ENCODE measurements at places on chromosomes 1 and 21. TPM values are rescaled to one million over a fixed set of nuclear protein-coding genes. Genes with fewer than 3 reads are reported as not detected.
A peak's percentile ranks its signal among the peaks of the same experiment; 100 is the strongest.

DNA sequence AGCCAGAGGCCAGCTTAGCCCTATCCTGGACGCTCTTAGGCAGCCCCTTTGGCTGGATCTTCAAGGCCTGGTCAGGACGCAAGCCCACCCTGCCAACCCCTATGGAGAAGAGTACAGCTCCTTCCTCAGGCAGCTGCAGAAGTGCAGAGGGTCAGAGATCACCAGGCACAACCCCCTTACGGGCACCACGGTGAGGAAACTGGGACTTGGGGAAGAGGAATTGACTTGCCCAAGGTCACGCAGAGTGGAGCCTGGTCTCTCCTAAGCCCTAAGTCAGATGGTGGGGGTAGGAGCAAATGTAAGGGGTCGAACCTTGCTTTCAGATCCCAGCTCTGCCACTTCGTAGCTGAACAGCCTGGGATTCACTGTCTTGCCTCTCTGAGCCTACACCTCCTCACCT is 3.7 kb downstream of the E2F2 start:
- no peak overlapping the region for H3K4me3 ChIP-seq
- no peaks in the 10 kb centered on the region for H3K36me3 ChIP-seq
- H3K4me1 ChIP-seq: peaks cover 80% of the 10 kb centered on the region
- no peak for DNase-seq

Gene FCAMR
- not detected for total RNA-seq

- peaks cover 44% of the 10 kb centered on the region for H3K27me3 ChIP-seq
- peak overlapping the region; percentile 57 for H3K27ac ChIP-seq
- peak overlapping the region; percentile 48 for H3K4me3 ChIP-seq
- no peak for DNase-seq
Measured at GRCh38 chr1:2530513-2531361, 674 bp upstream of the HES5 start.

Gene NDUFS5
- 371 TPM for total RNA-seq

Gene GALNT2
- total RNA-seq: 40.2 TPM

DNA sequence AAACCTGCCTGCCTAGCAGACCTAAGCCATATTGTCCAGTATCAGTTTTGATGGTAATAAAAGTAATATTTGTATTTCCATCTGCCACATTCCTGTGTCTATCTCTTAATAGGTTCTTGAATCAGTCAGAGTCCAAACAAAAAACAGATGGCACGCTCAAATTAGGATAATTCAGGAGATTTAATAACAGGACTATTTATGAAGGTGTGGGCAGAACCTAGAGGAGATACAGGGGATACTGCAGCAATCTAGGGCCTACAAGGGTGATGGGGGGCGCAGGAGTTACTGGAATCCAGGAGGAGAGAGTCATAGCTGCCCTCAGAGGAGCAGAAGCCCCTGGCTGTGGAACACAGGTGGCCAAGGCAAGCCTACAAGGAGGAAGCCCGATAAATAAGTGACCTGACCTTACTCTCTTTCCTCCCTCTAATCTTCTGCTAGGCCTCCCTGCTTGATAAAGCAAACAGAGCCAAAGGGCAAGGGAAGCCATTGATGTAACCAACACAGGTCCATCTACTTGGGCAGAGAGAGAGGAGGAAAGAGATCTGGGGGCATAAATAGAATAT is 11.9 kb upstream of the HYI start:
- H3K4me1 ChIP-seq: no peaks in the 10 kb centered on the region
- H3K27ac ChIP-seq: no peak overlapping the region
- no peak overlapping the region for H3K4me3 ChIP-seq
- no peaks in the 10 kb centered on the region for H3K27me3 ChIP-seq
- no peak for DNase-seq

Gene FCGR3B
- 0.97 TPM for total RNA-seq

- no peaks in the 10 kb centered on the region for H3K27me3 ChIP-seq
- H3K27ac ChIP-seq: peak overlapping the region; percentile 85
- no peaks in the 10 kb centered on the region for H3K36me3 ChIP-seq
- peaks cover 84% of the 10 kb centered on the region for H3K4me1 ChIP-seq
- peak overlapping the region; percentile 7 for H3K4me3 ChIP-seq
Measured at GRCh38 chr1:59673573-59674450, 140.9 kb upstream of the HOOK1 start.

GRCh38 chr21:45339421-45340402 is 52.0 kb upstream of the POFUT2 start:
- no peak overlapping the region for H3K27ac ChIP-seq
- peaks cover 6% of the 10 kb centered on the region for H3K27me3 ChIP-seq
- H3K4me3 ChIP-seq: no peak overlapping the region
- DNase-seq: no peak

Gene PKP1
- 888 TPM for total RNA-seq

- DNase-seq: no peak
- H3K4me3 ChIP-seq: no peak overlapping the region
- peaks cover 14% of the 10 kb centered on the region for H3K36me3 ChIP-seq
- H3K27ac ChIP-seq: no peak overlapping the region
- no peaks in the 10 kb centered on the region for H3K27me3 ChIP-seq
Measured at GRCh38 chr1:236167578-236167977, 25.2 kb downstream of the GPR137B start.

GRCh38 chr1:109162626-109163025 is 48.7 kb downstream of the ELAPOR1 start:
- H3K4me3 ChIP-seq: no peak overlapping the region
- DNase-seq: no peak
- no peaks in the 10 kb centered on the region for H3K27me3 ChIP-seq

- H3K4me3 ChIP-seq: no peak overlapping the region
- H3K4me1 ChIP-seq: no peaks in the 10 kb centered on the region
- peaks cover 23% of the 10 kb centered on the region for H3K27me3 ChIP-seq
- H3K27ac ChIP-seq: no peak overlapping the region
Measured at GRCh38 chr1:37387854-37388253, 86.5 kb upstream of the ZC3H12A start.

GRCh38 chr1:79899914-79900313 is 893.4 kb upstream of the ADGRL4 start:
- H3K4me1 ChIP-seq: no peaks in the 10 kb centered on the region
- H3K27me3 ChIP-seq: no peaks in the 10 kb centered on the region
- H3K36me3 ChIP-seq: no peaks in the 10 kb centered on the region
- H3K27ac ChIP-seq: no peak overlapping the region
- no peak overlapping the region for H3K4me3 ChIP-seq
- no peak for DNase-seq

Gene PRKCZ
- total RNA-seq: 31.5 TPM

- H3K27ac ChIP-seq: no peak overlapping the region
- H3K27me3 ChIP-seq: peaks cover 38% of the 10 kb centered on the region
- no peak overlapping the region for H3K4me3 ChIP-seq
- H3K4me1 ChIP-seq: peaks cover 16% of the 10 kb centered on the region
- DNase-seq: no peak
- no peaks in the 10 kb centered on the region for H3K36me3 ChIP-seq
Measured at GRCh38 chr1:100536031-100536430, 1.9 kb upstream of the GPR88 start.

DNA sequence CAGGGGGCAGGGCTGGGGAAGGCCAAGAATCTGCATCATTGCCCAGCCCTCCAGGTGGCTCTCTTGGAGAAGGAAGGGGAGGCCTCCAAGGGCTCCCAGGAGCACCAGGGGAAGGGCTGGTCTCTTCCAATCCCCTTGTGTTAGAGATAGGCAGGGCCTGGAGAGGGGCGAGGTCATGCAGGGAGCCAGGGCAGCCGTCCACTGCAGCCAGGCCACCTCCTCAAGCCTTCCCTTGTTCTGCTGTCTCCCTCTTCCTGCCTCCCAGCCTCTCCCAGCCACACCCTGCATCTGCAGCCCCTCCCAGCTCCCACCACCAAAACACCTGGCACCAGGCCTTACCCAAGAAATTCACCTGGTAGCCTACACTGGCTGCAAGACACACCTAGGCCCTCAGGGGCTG is 105.3 kb upstream of the IFFO2 start:
- DNase-seq: no peak
- peak overlapping the region; percentile 55 for H3K27ac ChIP-seq
- H3K36me3 ChIP-seq: no peaks in the 10 kb centered on the region
- H3K4me1 ChIP-seq: peaks cover 57% of the 10 kb centered on the region

DNA sequence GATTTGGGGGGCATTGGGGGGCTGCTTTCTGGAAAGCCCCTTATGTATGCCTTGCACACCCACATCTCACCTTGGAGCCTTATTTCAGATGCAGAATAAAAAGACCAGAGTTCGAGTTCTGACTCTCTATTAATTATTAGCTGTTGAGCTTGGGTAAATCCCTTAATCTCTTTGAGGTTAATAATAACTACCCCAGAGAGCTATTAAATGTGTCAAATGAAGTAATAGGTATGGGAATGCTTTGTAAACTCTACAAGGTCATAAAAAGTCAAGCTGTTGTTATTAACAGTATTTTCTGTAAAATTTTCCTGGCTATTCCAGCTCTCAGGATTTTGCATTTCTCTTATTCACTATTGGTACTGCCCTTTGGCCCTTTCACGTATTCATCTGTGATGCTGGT is 122.9 kb downstream of the ROR1 start:
- no peaks in the 10 kb centered on the region for H3K36me3 ChIP-seq
- no peak overlapping the region for H3K4me3 ChIP-seq
- peaks cover 3% of the 10 kb centered on the region for H3K4me1 ChIP-seq
- H3K27me3 ChIP-seq: no peaks in the 10 kb centered on the region

Gene POMGNT1
- total RNA-seq: 36.2 TPM

DNA sequence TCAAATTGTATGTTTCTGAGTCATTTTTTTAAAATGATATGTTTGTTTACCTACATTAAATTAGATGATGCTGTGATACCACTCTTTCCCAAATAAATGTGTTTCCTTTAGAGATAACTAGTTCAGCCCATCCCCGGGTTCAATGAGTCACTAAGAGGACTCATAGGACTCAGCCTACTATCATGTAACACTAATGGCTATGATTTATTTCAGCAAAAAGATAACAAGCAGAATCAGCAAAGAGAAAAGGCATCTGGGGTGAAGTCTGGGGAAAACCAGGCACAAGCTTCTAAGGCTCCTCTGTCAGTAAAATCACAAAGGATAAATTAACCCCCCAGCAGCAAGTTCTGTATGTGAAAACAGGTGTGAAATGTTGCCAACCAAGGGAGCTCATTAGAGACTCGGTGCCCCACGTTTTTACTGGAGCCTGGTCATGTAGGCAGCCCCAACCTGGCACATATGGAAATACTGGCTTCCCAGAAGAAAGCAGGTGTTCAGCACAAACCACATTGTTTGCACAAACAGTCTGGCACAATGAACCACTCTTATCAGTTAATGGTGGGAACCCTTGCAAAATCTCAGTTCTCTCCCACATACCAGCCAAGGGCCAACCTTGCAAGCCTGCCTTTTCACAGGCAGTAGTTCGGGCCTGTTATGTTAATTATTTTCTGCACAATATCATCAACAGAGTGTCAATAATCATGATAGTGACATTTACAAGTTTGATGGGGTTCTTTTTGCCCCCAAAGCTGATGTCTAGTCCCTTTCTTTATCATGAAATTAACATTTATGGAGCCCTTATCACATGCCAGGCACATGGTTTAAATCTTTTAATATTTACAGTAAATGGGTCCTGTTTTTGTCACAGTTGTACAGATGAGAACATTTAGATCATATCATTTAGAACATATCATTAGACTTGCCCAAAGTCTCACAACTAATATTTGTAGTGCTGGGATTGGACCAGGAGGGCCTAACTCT is 23.1 kb upstream of the CNN3 start:
- peaks cover 40% of the 10 kb centered on the region for H3K4me1 ChIP-seq
- H3K27ac ChIP-seq: no peak overlapping the region
- no peaks in the 10 kb centered on the region for H3K36me3 ChIP-seq
- no peak for DNase-seq
- no peak overlapping the region for H3K4me3 ChIP-seq
- H3K27me3 ChIP-seq: no peaks in the 10 kb centered on the region

GRCh38 chr1:8423692-8424538 is 106.0 kb downstream of the SLC45A1 start:
- peaks cover 12% of the 10 kb centered on the region for H3K36me3 ChIP-seq
- H3K27ac ChIP-seq: peak overlapping the region; percentile 100
- peaks cover 50% of the 10 kb centered on the region for H3K4me1 ChIP-seq
- no peaks in the 10 kb centered on the region for H3K27me3 ChIP-seq
- peak overlapping the region; percentile 95 for H3K4me3 ChIP-seq
- DNase-seq: peak; percentile 78

DNA sequence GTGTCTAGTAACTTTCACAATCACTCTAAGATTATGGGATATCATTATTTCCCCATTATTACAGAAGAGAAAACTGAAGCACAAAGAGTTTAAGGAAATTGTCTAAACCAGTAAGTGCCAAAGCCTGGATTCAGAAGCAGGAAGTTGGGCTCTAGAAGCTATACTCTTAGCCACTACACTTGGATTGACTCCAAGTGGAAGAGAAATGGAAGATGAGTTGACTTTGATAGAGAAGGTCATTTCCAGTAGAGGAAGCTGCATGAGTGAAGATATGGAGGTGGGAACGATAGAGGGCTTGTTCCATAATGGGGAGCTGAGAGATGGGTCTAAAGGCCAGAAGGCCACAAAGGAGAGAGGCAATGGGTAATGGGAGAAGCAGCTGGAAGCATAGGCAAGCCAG is 11.7 kb upstream of the TDRD10 start:
- H3K4me1 ChIP-seq: peaks cover 21% of the 10 kb centered on the region
- no peak overlapping the region for H3K4me3 ChIP-seq
- peaks cover 11% of the 10 kb centered on the region for H3K36me3 ChIP-seq
- H3K27ac ChIP-seq: no peak overlapping the region
- H3K27me3 ChIP-seq: peaks cover 5% of the 10 kb centered on the region
- DNase-seq: no peak

- H3K27ac ChIP-seq: no peak overlapping the region
- H3K4me1 ChIP-seq: peaks cover 24% of the 10 kb centered on the region
- DNase-seq: no peak
- no peak overlapping the region for H3K4me3 ChIP-seq
- H3K27me3 ChIP-seq: no peaks in the 10 kb centered on the region
Measured at GRCh38 chr1:63772876-63773275, 941 bp upstream of the ROR1 start.
